ENCODE measurements at places on chromosomes 2 and 18. TPM values are rescaled to one million over a fixed set of nuclear protein-coding genes. Genes with fewer than 3 reads are reported as not detected.

- DNase-seq, result no peak
Measured at GRCh38 chr2:28586867-28587266, 91.0 kb downstream of the PLB1 start.

DNA sequence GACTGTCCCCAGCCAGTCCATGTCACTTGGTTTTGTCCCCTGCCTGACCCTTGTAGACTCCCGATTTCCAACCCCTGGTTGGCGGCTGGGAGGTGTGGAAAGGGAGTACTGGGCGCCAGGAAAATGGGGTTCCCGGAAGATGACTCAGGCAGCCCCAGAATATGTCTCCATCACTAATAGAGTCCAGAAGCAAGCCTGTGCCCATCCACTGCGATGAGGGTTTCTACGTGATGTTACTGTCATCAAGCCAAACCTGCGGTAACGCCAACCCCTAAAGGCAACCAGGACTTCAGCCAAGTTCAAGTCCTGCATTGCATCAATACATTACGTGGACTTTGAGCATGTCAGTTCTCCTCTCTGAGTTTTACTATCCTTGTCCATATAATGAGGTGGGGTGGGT lies 62.0 kb upstream of the TAF1B start:
- no peak for DNase-seq

DNA sequence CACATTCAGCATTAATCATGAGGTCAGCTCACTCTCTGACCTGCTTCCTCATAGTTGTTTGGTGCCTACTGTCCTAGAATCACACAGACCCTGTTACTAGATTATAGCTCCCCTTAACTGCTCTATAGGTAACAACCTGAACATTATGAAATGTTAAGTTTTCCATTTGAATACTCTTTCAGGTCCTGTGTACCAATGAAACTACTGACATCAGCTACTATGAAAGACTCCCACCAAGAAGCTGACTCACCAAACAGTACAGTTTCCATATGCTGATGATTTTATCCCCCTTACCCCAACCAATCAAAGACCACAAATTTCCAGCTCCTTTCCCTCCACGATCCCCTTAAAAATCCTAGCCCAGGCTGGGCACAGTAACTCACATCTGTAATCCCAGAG lies 56.3 kb downstream of the SRBD1 start:
- no peak for DNase-seq

GRCh38 chr2:38765149-38765548 lies 12.9 kb upstream of the GEMIN6 start:
- DNase-seq, result no peak

- DNase-seq, result no peak
Measured at GRCh38 chr2:239114616-239115265, 266.9 kb downstream of the TWIST2 start.

GRCh38 chr18:75474332-75474731 lies 46.8 kb upstream of the SMIM21 start:
- DNase-seq, result peak; percentile 27

- no peak for DNase-seq
Measured at GRCh38 chr2:64092502-64092901, 51.7 kb downstream of the PELI1 start.

DNA sequence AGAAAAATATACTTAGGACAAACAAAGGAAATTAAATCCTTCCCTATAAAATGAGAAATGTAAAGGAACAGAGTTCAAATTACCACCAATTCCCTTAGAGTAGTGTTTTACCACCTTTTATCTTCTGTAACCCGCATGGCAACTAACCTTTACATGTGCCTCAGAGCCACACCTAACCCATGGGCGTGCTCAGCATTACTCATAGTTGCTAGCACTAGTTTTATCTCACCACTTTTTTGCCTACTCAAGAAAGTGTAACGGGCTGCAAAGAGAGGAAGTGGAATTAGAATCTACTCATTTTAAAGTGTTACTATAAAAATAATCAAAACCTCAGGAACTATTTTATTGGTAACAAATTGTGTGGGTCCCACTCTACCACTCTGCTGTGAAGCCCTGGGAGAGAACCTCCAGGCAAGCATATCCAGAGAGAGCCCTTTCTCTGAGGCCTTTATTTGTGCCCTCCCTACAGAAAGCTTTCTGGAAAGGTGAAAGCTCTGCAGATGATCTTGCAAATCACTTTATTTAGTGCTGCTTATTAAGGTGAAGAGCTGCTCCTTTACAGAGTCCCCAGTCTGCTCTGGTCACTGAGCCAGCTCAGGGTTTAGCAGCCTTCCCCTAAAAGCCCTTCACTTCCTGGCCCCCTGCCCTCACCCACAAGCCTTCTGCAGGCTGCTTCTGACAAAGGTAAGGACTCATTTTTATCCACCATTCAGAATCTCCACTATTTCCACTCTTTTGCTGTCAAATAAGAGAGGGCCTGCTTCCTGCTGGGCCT lies 98.8 kb downstream of the TRABD2A start:
- DNase-seq, result no peak

DNA sequence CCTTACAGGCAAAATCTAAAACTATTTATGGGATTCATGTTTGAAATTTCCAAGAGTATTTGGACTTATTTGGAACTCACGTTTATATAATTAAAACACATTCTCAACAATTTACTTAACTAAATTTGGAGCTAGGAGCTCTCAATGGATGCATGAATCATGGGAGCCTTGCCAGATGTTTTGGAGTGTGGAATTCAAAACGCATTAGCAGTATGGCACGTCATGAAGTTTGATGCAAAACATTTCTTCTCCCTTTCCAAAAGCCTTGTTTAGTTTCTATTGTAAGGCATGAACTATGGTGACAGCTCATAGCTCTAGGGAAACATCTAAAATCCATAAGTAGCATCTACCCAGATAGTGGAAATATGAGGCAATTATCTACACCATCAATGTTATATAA lies 701.6 kb downstream of the SATB2 start:
- DNase-seq, result no peak

GRCh38 chr18:44638811-44639210 lies 41.9 kb upstream of the SETBP1 start:
- no peak for DNase-seq

DNA sequence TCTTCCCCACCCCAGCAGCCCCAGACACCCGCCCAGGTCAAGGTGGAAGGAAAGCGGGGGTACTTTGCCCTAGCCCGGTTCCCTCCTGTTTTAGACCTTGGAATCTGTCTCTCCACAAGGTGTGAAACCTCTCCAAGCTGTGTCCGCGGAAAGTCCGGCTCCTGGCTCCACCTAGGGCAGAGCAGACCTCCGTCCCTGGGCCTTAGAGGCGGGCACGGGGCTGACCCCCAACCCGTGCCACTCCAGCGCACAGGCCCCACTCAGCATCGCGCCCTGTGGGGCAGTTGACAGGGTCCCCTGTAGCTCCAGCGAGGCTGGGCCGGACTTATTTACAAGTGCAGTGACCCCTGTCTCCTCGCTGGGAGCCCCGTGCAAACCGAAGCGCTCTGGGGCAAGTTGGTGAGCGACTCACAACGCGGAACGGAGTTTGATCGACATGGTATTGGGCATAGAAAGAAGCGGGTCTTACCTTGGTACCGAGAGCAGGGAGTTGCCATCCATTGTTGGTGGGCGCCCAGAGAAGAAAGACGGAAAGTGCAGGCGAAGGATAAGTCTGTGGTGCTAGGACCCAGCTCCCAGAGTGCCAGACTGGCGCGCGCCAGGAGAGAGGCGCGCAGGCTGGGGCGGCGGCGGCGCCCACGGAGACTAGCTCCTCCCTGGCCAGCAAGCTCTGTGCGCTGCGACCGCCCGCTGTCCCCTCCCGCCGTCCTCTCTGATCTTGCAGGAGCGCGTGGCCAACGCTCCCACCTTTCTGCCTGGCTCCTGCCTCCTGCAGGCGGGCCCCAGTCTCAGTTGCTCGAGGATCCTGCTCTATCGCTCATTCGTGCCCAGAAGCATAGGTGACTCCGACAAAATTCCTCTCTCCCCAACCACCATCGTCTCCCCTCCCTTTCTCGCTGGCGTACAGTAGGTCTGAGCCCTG lies at the start of gene SPHKAP:
Gene SPHKAP, minus strand, starts transcription at position 590 of the 922 bp plus-strand sequence. Its CDS starts 89 bp downstream, at position 501.
- DNase-seq, result no peak

DNA sequence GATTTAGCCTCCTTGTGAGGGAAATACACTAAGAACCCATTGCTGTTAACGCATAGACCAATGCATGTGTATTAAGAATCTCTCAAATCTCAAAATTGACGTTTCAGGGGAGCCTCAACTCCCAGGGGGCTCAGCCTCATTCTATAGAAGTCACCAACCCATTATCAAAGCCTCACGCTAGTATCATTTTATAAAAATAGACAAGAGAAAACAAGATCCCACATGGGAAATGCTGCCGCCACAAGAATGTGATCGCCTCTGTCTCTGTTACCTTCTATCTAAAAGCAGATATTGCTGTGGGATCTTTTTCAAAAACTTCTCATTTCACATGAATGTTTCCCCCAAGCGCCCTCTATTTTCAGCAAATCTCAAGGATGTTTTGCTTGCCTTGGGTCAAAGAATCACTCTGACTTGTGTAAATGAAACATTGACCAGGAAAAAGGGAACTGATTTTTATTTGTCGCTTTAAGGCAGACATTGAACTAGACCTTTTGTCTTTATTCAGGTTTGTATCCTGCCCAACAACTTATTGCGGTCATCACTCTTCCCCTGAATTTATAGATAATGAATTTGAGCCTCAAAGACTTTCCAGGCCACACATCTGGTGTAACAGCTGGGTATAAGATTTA lies 679.0 kb upstream of the ID2 start:
- peak; percentile 7 for DNase-seq

DNA sequence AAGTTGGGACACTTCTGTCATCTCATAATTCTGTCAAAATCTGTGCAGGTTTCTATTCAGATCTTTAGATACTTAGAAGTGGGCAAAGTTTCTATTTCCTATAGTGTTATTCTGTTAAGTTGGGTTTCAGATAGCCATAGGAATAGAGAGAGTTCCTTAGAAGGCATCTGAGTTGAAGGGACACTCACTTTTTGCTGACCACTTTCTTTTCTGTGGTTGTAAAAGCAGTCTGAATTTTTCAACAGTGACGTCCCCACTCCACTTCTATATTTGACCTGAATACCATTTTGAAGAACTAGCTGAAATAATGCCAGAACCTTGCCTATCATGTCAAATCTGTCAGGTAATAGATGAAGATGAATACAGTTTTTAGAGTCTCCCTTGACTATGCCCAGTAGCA lies 267.3 kb downstream of the SPAG16 start:
- DNase-seq, result no peak

- DNase-seq, result no peak
Measured at GRCh38 chr2:15968280-15969178, 28.2 kb downstream of the MYCN start.

DNA sequence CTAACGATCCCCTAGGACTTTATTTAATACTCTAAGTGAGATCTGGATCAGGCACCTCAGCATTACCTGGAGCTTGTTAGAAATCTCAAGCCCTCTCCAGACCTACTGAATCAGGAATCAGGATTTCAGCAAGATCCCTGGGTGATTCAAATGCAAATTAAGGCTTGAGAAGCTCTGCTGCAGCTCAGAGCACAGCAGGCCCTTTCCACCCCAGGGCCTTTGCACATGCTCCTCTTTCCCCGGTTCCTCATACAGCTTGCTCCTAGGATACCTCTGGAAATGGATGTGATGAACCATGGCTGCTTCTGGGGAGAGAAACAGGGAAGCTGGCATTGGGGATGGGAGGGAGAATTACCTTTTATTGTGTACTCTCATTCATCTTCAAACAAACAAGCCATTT lies 40.3 kb upstream of the MGAT4A start:
- no peak for DNase-seq

DNA sequence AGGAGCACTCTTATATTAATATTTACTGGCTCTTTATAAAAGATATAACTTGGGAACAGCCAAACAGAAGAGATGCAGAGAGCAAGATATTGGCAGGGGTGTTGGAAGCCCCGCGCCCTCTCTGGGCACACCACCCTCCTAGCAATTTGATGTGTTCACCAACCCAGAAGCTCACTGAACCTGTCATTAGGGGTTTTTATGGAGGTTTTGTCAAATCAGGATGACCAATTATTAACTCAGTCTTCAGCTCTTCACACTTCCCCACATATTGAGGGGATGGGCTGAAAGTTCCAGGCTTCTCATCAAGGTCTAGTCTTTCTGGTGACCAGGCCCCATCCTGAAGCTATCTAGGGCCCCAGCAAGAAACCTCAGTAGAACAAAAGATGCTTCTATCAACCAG lies 10.9 kb upstream of the INO80D start:
- DNase-seq, result no peak

DNA sequence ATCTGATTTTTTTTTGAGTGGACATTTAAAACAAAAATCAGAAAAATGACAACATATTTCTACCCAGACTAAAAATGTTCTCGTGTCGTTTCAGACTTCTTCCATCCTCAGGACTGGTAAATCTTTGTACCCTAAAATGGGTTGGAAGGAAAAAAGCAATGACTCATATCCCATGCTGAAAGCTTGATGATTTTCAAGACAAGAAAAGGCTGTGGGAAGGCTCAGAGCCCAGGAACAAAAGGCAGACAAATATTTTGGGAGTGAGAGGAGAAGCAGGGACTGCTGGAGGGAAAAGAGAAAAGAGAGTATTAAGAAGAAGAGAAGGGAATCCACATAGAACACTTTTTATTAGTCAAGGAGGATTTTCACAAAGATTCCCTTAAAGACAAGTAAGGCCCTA lies 77.1 kb upstream of the CTAGE1 start:
- no peak for DNase-seq

The WDR33 gene
- 22.9 TPM for total RNA-seq

The ELOA2 gene
- not detected for total RNA-seq

The RAB27B gene
- total RNA-seq, result 11.4 TPM

The COL6A3 gene
- 9.1 TPM for total RNA-seq

The CNDP1 gene
- total RNA-seq, result not detected

The GFPT1 gene
- 40.5 TPM for total RNA-seq

The MC2R gene
- not detected for total RNA-seq

The ANKRD30B gene
- 1.6 TPM for total RNA-seq
